ENCODE measurements at places on chromosomes 6 and 20.

DNA sequence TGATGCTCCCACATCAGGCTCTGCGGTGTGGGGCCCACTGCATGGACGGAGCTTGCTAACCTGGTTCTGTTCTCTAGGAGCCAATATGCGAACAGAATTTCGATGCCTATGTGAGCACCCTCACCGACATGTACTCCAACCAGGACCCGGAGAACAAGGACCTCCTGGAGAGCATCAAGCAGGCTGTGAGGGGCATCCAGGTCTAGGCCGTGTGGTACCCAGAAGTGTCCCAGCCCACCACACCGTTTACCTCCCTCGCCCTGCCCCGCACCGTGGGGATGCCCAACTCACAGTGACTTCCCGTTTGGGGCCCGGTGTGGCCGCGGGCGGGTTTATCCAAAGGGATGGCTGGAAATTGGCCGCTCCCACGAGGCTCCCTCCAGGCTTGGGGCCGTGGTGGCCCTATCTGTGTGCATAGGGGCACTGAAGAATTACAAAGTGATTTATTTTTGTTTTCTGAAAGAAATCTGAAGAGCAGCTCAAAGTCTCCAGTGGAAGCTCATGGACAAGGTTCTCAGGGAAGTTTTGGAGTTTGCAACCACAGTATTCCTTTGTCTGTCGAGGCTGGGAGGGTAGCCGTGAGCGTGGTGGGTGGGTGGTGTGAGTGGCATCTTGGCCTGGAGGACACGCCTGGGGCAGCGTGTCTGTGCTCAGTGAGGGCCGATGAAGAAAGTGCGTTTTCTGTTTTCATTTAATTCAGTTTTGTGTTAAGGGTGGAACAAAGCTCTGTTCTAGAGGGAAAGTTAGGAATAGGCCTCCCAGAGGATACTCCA lies 15.1 kb upstream of the PCMTD2 start:
- DNase-seq = no peak

- DNase-seq = no peak
These were observed 80.3 kb downstream of the CTNNBL1 start for GRCh38 chr20:37774156-37774555.

DNA sequence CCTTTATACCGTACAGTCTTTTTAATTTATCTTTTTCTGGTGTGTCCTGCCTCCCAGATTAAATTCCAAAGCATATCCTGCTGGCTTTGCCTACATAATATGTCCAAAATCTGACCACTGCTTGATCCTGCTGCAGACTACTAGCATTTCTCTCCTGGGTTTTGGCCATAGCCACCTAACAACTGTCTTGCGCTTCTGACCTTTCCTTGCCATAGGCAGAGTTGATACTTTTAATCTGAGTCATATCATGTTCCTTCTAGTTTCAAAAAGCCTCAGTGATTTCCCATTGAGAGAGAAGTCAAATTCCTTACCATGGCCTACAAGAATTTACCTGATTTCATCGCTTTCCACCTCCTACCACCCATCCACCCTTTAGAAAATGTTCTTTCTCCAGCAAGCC lies 104.8 kb downstream of the BCKDHB start:
- no peak for DNase-seq

DNA sequence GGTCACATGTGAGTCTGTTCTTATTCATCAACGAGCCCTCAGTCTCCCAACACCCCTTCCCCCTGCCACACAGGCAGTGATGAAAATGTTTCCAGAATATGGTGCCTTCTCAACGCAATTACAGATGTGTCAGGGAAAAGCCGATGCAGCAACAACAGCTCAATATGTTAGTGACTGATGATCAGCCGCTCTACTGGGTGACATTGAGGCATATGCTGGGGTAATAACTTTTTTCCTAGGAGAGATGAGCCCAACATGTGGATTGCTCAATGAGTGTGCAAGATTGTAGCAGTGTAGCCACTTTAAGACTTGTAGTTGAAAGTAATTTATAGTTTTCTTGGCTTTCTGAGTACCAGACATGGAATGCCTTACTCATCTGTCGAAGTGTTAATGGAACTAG lies 49.4 kb downstream of the DTD1 start:
- no peak for DNase-seq

GRCh38 chr6:143958839-143959399 lies 49.1 kb downstream of the PLAGL1 start:
- no peak for DNase-seq
